ENCODE measurements at places on chromosomes 7 and 10.

DNA sequence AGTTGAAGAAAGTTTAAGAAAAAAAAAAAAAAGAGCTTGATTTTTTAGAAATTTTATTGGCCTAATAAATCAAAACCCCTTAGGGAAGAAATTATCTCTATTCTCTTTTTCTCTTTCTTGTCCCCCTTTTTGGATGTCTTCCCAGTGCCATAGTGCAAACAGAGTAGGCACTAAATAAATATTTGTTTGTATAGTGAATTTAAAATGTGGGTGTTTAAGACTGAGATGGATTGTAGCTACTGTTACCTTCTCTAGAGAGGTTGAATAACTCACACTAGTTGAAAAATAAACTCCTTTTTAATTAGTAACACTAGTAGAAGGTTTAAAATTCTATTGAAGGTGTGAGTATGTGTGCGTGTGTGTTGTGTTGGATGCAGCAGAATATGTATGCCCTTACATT lies 783.8 kb downstream of the NXPH1 start:
- no peak for DNase-seq

- peak; percentile 55 for DNase-seq
Measured at GRCh38 chr10:11017570-11018431, at the start of gene CELF2. Gene CELF2 (plus strand): TSS chr10:11017872. CDS start chr10:11018090, 218 bp downstream.

- no peak for DNase-seq
Measured at GRCh38 chr10:102949916-102950315, 31.8 kb downstream of the CNNM2 start.

DNA sequence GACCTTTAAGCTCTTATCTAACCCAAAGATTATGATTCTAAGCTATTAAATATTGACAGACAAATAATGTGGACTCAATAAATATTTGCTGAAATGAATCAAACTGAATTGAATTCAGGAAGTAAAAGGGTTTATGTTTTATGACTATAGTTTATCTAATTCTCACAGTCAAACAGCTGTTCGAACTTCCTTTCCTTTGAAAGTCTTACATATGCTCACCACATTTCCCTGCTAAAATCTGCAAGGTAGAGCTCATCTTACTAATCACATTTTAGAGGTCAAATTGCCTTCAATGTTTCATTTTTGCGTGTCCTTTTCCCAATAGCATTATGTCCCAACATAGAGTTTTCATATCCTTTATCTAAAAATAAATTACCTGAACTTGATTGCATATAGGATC lies 154.9 kb upstream of the PPP1R3A start:
- peak; percentile 63 for DNase-seq

DNA sequence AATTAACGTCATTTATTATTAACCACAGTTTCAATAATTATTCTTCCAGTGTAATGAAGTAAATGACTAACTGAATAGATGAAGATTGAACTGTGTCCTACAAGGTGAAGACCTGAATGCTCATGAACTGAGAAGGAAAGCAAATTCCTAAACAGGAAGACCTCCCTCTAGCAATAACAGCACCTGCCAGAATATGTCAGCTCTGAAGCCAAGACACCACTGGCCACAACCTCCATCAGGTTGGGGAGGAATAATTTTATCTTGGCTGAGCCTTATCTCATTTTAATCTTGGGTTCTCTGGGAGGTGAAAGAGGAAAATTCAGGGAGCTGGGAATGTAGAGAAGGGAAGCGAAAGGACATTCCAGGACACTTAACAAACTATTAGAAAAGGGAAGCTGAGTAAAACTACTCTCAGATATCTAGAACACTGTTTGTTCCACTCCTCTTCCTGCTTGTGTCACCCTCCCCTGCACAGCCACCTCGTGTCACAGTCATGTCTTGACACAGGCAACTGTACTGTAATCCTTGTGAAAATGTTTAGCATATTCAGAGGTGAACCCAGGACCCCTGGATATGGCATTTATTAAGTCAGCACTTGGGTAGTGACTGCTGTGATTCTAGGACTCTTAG lies 4.6 kb upstream of the SLC13A1 start:
- no peak for DNase-seq

DNA sequence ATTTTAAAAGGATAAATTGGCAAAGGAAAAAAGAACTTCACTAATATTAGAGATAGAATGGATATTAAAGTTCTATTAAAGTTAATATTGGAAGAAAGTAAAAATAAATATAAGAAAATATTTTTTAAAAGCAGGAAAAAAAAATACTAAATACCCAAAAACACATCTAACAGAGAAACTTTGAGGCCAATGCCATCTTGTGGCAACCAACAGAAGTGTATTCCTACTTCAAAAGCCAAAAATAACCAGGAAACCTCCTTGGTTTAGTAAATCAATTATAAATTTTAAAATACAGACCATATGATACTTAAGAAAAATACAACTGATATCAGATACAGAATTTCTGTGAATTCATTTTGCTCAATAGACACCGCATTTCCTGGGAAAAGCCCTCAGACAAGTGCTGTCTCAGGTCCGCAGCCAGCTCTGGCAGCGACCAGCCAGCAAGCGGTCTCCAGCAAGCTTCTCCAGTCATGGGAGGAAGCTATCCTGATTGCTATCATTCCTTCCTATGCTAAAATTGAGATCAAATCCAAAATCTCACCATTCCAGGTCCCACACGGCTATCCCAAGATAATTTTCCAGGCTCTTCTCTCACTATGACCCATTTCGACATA lies 65.3 kb downstream of the LMBR1 start:
- peak; percentile 47 for DNase-seq

DNA sequence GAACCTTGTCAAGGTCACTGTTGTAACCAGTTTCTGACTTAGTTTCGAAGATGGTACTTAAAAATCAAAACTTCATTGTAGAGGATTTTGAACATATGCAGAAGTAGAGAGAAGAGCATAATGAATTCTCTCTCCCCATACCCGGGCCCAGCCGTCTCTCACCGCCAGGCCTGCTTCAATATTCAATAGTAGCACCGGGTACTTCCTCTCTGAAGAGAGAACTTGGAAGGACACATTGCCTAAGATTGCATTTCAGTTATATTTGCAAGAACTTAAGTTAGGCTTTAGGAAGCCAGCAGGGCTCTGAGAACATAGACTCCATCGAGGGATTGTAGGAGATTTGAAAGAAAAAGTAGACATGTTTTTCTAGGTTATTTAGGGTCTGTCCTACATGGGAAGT lies 19.1 kb downstream of the LMTK2 start:
- no peak for DNase-seq

DNA sequence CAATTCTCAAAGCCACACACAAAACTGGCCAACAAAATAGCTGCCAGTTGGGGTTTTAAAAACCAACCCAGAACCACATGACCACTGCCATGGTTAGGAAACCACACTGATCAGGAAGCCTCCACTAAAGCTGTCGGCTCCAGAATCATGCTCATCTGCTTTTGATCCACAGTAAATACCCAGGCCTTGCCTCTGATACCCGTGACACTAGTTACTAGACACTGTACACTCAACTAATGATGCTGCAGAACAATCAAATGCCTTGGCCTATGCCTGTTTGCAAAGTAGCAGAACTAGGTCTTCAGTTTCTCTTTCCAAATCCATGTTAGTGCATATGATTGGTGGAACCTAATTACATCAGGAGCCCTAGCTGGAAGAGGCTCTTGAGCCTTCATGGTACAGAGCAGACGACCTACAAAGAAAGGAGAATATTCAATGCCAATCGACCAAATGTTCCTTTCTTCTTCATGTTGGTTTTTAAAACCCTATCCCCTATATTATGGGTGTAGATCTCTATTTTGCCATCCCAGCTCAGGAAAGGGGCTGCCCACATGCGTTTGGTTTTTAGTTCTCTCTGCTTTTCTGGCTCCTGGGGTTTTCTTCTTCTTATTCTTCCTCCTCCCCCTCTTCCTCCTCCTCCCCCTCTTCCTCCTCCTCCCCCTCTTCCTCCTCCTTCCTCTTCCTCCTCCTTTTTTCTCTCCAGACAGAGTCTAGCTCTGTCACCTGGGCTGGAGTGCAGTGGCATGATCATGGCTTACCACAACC lies 76.6 kb downstream of the CNNM2 start:
- peak; percentile 21 for DNase-seq

DNA sequence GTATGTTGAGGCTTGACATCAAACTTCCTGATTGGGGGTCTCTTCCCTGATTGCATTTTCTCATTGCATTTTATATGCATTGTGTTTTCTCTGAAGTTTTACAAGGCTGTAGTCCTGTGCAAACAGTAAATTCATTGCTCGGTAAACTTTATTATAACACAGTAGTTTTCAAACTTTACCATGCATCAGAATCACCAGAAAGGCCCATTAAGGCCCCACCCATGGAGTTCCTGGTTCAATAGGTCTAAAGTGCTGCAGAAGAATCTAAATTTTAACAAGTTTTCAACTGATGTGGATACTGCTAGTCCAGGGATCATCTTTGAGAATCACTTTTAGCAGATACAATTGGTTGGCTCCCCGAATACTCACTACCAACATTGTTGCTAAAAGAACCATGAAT lies 634.7 kb upstream of the LRRTM3 start:
- no peak for DNase-seq

GRCh38 chr10:1199897-1200721 lies 143.9 kb downstream of the WDR37 start:
- no peak for DNase-seq

DNA sequence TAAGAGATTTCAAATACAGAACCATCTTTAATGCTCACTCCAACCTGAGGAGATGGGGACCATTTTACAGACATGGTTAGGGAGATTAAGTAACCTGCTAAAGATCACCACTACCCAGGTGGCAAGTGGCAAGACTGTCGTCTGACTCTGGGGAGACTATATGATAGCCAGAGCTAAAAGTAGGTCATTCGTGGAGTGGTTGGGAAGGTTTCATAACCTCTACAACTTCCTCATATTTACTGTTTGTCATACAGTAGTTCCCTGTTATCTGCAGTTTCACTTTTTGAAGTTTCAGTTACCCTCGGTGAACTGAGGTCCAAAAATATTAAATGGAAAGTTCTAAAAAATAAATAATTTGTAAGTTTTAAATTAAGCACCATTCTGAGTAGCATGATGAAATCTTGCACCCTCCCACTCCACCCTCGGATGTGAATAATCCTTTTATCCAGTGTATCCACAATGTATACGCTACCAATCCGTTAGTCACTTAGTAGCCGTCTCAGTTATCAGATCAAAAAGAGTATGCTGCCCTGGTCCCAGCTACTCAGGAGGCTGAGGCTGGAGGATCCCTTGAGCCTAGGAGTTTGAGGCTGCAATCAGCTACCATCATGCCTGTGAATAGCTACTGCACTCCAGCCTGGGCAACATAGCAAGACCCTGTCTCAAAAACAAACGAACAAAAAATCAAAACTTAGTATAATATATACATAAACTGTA lies 14.9 kb upstream of the LGI1 start:
- peak; percentile 55 for DNase-seq

GRCh38 chr7:121810831-121811672 lies 61.9 kb upstream of the PTPRZ1 start:
- DNase-seq, result no peak

DNA sequence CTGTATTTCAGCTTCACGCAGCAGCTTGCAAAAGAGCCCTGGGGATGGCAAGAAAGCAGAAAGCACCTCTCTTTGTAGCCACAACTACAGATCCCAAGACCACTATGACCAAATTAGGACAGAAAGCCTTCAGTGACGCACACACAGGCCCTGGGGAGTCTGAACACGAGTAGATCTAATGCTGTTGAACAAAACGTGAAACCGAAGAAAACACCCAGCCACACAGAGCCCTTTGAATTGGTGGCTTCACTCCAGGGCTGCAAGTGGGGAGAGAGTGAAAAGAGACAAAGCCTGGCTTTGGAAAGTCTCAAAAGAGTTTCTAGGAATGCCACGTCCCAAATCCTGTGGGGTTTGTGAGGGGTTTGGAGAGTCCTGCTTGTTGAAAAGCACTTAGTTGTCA lies 28.4 kb downstream of the PLXNA4 start:
- DNase-seq, result no peak

- no peak for DNase-seq
Measured at GRCh38 chr10:60346661-60347060, 43.0 kb downstream of the ANK3 start.

DNA sequence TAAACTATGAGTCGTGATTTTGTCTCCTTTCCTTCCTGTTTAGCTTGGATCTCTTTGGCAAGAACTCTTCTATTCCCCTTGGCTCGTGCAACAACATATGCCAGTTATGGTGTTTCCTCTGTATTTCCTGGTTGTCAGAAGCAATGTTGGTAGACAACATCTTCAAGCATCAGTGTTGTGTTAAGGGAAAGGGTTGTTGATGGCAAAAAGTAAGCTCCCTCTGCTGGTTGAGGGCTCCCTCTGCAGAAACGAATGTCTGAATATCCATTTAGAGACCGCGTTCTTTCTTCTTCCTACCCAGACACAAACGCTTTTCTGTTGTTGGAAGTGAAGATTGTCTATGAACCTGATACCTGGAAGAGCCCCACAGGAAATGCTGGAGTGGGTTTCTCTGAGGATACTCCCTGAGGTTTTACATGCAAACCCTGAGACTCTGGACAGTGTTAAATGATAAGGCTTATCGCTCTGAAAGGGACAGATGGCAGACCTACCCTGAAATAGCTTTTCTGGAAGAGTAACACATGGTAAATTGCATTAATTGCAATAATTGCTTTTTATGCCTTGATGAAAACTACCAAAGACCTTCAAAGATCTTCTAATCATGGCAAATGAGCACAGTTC lies 23.5 kb upstream of the C1QL3 start:
- peak; percentile 58 for DNase-seq

- no peak for DNase-seq
Measured at GRCh38 chr7:157881048-157881771, 544.4 kb downstream of the DNAJB6 start.

GRCh38 chr7:131039836-131040235 lies 287.8 kb upstream of the MKLN1 start:
- DNase-seq, result no peak

- DNase-seq, result peak; percentile 27
Measured at GRCh38 chr10:62554632-62555199, 180.5 kb downstream of the ZNF365 start.

GRCh38 chr7:137038706-137039105 lies 170.3 kb downstream of the CHRM2 start:
- DNase-seq, result no peak

GRCh38 chr10:6607182-6607581 lies 27.1 kb upstream of the PRKCQ start:
- no peak for DNase-seq

- DNase-seq, result no peak
Measured at GRCh38 chr10:121803611-121804010, 124.2 kb downstream of the ATE1 start.

GRCh38 chr10:17206210-17206709 lies 4.8 kb upstream of the TRDMT1 start:
- DNase-seq, result peak; percentile 67

DNA sequence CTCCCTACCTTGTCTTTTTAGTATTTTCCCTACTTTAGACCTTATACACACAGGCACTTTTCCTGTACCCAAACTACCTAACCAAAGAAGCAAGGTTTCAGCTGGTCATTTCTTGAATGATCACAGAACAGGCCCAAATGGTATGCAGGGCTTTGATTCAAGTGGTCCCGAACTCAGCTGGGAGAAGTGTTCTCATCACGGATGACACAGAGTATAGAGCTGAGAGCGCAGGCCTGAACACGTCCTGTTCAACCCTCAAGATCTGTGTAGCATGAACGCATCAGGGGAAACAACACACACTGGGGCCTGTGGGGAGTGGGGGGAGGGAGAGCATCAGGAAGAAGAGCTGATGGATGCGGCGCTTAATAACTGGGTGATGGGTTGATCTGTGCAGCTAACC lies 318.2 kb downstream of the SFMBT2 start:
- no peak for DNase-seq
